ENCODE measurements at places on chromosomes 12 and 14.

DNA sequence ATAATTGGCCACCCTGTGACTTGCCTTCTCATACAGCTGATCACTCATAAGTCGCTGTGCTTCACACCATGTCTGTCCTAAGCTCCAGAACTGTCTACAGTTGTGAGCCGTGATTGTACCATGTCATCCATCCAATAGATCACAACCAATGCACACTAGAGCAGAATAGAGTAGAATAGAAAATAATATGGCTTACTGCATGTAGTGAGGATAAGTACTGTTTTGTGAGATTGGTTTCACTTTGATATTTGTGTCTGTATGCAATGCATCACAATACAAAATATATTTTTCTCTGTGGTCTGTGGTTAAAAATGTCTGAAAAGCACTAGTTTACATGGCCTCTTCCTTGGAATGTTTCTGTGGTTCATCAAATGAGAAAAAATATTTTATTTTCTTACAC lies 237.6 kb upstream of the PRKD1 start:
- DNase-seq, result no peak

DNA sequence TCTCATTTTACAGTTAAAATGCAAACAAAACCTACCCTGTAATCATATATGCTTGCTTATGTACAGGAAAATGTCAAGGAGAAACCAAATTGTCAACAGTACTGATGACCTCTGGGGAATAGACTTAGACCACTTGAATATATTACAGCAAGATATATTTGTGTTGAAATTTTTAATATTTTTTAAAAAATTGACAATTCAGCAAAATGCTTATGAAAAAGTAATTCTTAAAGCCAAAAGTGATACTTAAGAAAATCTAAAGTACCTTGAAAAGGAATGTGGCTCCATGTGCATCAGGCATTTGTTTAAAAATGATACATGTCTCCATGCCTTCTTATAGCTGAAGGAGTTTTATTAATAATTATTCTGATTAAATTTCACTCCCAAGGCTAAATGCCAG lies 49.2 kb downstream of the PTPN21 start:
- DNase-seq, result no peak

- DNase-seq, result no peak
Observed at GRCh38 chr12:109873653-109874052, 6.7 kb downstream of the GLTP start.

- DNase-seq, result peak; percentile 15
Observed at GRCh38 chr12:76085520-76085868, 1.0 kb upstream of the NAP1L1 start.

DNA sequence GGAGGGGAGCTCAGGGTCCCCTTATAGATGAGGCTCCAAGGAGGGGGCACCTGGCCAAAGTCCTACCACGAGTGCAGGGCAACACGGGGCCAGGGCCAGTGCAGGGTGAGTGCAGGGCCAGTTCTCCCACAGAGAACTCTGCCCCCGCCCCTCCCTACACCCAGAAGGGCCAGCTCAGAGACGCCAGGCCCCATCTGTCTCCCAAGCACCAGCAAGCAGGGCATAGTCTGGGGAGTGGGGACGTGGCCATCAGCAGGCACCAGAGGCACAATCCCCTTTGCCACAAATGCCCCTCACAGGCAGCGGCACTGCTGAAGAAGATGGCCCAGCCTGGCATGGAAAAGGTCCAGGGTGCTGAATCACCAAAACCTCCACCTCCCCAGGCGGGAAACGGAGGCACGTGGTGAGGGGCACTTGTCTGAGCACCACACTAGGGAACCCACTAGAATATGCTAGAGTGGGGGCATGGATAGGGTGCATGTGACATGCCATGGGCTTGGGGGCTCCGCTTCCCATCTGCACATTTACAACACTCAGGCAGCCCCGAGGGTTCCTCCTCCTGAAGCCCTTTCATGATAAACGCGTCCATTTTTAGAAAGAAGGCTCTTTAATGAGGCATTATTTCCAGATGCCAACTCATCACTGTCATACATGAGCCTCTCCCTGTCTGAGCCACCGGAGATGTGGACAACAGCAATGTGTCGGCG lies 17.8 kb downstream of the CCDC85C start:
- DNase-seq, result no peak

GRCh38 chr12:15702276-15702675 lies 86.9 kb downstream of the EPS8 start:
- no peak for DNase-seq

DNA sequence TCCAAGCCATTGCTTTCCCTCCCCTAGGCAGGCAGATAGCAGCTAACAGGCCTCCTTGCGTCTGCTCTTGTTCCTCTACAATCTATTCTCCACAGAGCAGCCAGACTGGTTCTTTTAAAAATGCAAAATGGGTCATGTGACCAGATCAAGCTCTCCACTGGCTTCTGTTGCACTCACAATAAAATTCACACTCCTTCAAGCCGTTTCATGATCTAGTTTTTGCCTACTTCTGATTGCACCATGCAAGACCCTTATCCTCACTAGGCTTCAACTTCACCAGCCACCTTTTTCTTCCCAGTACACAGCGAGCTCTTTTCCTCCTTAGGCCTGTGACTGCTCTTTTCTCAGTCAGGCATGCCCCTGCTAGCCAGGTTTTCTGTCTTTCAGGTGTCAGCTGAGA lies 6.1 kb upstream of the KRAS start:
- no peak for DNase-seq

DNA sequence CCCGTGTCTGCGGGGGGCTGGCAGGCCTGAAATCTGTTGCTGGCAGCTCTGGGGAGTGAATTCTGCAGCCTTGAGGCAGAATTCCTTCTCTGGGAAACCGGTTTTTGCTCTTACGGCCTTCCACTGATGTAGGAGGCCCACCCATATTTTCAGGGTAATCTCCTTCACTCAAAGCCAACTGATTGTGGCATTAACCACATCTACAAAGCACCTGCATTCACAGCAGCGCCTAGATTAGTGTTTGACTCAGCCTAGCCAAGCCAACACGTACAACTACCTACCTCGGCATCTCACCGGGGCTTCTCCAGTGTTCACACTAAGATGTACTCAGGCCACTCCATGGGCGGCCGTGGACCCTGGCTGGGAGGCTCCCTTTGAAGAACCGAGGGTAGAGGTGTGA lies 15.8 kb downstream of the C12orf43 start:
- no peak for DNase-seq

GRCh38 chr14:93683226-93683625 lies 105.1 kb downstream of the PRIMA1 start:
- DNase-seq, result no peak

DNA sequence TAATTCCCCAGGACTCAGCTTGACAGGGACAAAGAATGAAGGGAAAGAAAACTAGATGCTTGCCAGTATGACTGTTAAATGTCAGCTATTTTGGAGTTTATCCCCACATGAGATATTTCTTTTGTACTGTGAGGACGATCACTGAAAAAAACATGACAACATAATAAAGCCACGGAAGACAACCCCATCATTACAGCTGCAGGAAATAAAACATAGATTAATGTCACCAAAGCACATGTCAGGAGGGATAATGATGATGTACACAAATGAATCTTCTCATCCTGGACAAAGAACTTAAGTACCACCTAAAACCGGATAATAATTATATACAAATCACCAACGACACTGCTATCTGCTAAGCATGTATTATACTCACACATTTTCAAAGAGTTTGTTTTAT lies 84.6 kb upstream of the GRIP1 start:
- DNase-seq, result no peak

DNA sequence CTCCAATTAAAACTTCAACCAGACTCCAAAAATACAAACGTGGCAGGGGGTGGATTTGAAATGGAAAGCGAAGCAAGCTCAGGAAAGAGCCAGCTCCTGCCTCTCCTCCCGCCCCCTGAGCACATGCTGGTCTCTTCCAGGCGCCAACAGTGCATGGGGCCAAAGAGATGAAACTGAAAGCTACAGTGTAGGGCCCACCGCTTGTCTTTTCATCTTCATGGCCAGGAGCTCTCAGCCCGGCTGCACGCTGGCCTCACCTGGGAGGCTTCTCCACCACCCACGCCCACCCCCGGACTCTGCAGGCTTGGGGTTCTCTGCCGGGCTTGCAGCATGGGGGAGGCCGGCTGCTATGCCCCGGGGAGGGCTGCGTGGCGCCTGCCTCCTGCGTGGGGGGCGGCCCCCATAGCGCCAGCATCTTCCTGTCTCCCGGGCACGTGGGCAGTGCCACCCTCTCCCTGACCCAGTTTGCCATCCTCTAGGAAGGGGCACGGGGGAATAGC lies 2.0 kb downstream of the RIMBP2 start:
- DNase-seq, result no peak

GRCh38 chr12:100584256-100584655 lies 10.8 kb downstream of the GAS2L3 start:
- no peak for DNase-seq

Measured in stimulated activated CD8-positive, alpha-beta memory T cell treated with anti-CD3 and anti-CD28 coated beads, Interleukin-12 subunit alpha, Interleukin-12 subunit beta, amount 100 ng/mL, for 1 hour (primary cell).